ENCODE measurements at places on chromosomes 3 and 15.

DNA sequence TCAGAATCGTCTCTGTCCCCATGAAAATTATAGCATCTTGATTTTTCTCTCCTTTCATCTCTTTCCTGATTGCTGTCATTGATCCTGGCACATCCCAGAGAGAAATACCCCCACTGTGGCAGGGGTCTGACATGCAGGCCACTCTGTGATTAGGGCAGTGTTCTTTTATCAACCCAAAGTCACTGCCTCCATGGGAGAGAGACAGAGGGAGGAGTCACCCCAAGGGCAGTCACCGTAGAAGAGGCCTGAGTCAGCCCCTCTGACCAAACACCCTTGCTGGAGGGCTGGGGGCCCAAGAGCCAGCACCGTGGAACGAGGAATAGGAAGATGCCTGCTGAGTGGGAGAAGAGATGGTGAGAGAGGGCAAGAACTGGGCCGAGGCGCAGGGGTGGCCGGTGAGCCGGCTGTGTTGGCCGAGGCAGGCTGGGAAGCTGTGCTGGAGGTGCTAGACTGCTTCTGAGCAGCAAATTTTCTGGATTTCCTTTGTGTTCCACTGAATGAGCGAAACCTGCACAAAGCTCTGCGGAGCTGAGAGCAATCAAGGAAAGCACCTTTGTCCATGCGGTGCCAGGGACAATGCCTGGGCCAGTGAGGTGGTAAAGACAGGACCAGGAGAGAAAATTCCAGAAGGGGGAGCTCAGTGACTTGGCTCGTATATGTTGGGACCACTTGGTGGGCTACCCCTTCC is 103.8 kb downstream of the ADCY5 start:
- no peak for DNase-seq

GRCh38 chr3:141680620-141681389 is 57.3 kb upstream of the RNF7 start:
- no peak for DNase-seq

DNA sequence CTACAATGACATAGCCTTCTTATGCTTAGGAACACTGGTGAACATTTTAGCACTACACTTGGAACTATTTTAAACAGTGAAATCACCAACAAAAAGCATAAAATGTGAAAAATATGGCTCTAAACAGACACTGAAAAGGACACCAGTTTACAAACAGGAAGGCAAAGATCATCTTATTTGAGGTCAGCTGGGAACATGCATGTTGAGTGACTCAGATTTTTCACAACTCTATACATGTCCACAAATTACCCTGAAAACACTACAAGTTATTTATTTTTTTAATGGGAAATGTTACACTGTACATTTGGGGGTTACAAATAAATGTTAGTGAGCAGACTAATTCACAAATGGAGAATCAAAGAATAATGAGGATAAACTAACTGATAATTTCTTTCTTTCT is 12.5 kb upstream of the GK5 start:
- no peak for DNase-seq

- DNase-seq = no peak
These were observed 161.6 kb downstream of the GHSR start for GRCh38 chr3:172286548-172287148.

- no peak for DNase-seq
These were observed 5.8 kb upstream of the ARPP21 start for GRCh38 chr3:35633332-35634124.

GRCh38 chr15:63022181-63022580 is 20.4 kb upstream of the TPM1 start:
- DNase-seq = no peak

DNA sequence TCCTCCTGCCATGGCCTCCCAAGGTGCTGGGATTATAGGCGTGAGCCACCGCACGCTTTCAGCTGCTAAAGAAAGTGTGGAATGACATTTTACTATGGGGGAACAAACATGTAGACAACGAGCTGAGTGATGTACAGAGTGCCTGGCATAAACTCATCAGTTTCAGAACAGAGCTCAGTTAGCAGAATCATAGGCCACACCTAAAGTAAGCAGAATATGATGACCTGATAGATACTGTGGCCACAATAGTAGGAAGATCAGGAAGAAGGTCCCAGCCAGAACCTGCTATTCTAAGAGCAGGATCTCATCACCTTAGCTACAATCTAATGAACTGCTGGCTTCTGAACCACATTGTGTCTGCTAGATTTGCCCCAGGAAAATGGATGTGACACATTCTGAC is 158.3 kb downstream of the TPRG1 start:
- DNase-seq = no peak

DNA sequence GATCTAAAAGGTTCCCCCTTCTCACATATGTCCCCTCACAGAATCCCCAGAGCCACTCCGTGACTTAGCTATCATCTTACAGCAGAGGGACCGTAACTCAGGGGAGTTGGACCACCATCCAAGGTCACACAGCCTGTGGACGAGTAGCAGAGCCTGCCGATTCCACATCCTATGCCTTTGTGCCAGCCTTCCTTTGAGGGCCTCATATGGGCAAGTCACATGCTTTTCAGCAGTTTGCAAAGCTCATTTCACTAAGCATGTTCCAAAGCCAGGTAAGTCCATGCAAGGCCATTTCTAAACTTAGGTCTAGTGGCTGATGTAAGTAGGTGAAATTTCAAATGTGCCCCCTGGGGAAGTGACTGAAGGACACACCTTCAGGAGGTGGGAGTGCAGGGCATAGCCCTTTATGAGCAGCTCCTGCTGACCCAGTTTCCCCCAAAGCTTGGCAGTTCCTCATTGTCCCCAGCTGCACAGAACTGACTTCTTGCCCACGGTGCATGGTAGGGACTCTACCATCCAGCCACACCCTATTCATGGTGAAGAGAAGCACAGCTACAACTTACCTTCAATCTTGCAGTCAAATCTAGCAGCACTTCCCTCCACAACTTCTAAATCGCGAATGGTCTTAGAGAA is 33.3 kb upstream of the HACD2 start:
- no peak for DNase-seq

GRCh38 chr3:31312400-31312799 is 220.3 kb upstream of the STT3B start:
- no peak for DNase-seq

- no peak for DNase-seq
These were observed 184.9 kb downstream of the SOX2 start for GRCh38 chr3:181896605-181897004.

Measured in stimulated activated CD4-positive, alpha-beta T cell treated with anti-CD3 and anti-CD28 coated beads, Interleukin-4, amount 100 ng/mL, for 1 hour (primary cell).